GM12864 (cell line): ENCODE measurements at places on chromosomes 7 and 10.

GRCh38 chr7:21920936-21921335 is 24.8 kb downstream of the CDCA7L start:
- no peak for DNase-seq

DNA sequence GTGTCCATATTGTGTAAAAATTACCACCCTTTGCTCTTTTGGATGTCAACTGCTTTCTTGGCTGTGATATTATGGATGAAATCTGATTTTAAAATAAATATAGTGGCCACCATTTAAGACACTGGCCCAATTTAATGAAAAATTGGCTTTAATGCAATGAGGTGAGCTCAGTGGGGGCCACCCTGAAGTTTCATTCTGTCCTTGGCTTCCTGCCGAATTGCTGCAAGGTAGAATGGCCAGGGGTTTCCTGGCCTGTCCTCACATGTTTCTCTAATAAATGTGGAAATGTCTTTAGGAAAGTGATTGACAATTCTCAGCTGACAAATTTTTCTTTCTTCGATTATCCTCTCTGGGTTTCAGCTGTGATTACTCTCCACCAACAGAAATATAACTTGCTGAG is 36.0 kb downstream of the DYNC1I1 start:
- no peak for DNase-seq

DNA sequence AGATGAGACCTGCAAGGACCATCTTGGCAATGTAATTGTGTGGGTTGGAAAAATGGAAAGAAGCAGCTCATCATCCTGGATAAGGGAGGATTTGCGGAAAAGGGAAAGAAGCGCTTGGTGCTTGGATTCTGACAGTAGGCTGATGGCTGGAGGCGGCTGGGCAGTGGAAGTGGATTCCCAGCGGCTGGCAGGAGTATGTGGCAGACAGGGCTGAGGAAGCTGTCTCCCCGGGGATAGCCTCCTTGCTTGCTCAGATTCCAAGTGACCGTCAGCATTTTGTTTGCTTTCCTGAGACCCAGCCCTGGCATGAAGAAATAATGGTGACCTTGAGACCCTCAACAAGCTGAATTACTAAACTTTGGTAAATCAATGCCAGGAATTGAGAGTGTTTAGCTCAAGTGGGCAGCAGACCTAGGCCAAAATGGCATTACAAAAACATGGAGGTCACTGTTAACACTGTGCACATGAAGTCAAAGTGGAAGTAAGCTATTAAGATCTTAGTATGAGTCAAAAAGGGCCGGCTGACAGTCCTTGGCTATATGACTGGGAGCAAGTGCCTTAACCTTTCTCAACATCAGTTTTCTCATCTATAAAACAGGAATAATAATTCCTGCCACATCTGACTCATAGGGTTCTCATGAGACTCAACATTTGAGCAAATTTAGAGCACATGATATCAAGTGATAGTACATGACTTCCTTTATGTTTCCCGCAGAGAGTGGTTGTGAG is 21.3 kb downstream of the SLC25A28 start:
- DNase-seq = no peak

- DNase-seq = no peak
These were observed 19.3 kb upstream of the ADAMTS14 start for GRCh38 chr10:70652761-70653657.

- no peak for DNase-seq
These were observed 537.9 kb downstream of the PLXDC2 start for GRCh38 chr10:20354166-20354565.

GRCh38 chr10:7895699-7896090 is 77.4 kb downstream of the TAF3 start:
- no peak for DNase-seq

GRCh38 chr10:93417921-93418320 is 64.2 kb downstream of the MYOF start:
- no peak for DNase-seq

GRCh38 chr10:97131666-97132065 is 54.1 kb downstream of the SLIT1 start:
- DNase-seq = no peak

GRCh38 chr10:92187101-92187500 is 103.8 kb downstream of the CPEB3 start:
- no peak for DNase-seq

DNA sequence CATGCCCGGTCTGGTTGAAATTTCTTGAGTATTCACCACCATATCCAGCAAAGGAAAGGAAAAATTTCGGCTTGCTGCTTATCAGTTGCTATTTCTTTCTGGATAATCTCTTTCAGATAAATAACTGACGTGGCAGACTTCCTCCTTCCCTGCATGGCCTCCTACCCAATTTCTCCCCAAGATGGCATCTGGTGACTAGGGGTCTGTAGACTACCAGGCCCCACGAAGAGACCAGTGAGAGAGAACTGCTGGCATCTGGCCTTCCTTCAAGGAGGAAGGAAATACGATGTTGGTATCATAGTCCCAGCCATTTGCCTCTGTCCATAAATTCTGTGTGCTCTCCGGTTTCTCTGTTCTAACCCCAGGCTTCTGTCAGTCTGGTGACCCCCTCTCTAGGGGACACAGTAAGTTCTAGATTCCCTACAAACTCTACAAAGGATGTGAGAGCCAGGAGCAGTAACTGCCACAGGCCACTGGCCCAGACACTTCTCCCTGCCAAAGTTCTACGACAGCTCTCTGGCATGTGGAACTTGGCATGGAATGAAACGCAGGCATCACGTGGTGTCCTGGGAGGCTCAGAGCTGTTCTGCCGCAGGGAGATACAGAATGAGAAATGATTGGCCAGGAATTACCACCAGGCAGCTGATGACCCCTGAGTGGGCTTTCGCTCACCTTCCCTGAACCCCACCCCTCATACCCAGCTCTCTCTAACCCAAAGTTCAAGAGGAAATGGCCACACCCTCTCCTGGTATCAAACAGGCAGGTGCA is 30.0 kb upstream of the MSRB2 start:
- no peak for DNase-seq

- DNase-seq = no peak
These were observed 30.6 kb upstream of the HNRNPH3 start for GRCh38 chr10:68301301-68301700.

DNA sequence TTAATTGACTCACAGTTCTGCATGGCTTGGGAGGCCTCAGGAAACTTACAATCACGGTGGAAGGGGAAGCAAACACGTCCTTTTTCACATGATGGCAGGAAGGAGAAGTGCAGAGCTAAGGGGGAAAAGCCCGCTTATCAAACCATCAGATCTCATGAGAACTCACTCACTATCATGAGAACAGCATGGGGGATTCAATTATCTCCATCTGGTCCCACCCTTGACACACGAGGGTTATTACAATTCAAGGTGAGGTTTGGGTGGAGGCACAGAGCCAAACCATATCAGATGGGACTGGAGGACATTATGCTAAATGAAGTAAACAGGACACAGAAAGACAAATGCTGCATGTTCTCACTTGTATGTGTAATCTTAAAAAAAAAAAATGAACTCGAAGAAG is 141.4 kb upstream of the HABP2 start:
- no peak for DNase-seq

DNA sequence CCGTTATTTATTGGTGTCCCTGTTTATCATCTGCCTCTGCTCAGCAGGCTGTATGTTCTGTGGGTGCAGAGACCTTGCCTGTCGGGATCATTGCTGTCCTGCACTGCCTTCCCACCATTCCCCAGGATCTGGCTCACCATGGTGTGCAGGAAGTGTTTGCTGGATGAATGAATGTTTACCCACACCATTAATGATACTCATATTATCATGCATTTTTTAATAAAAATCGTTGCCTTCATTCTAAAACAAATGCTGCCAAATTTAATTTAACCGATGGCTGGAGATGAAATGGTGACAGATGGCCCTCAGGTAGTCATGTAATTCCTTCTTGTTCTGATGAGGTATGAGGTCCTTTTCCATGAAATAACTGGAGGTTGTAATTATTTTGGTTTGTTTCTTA is 22.5 kb downstream of the PLPP4 start:
- no peak for DNase-seq

- no peak for DNase-seq
These were observed at the start of gene PHKG1 for GRCh38 chr7:56092789-56093531. Gene PHKG1, minus strand, starts transcription at chr7:56092952. Its CDS starts 4,011 bp downstream, at chr7:56088941.

GRCh38 chr10:47412869-47413268 is 28.8 kb upstream of the ZNF488 start:
- DNase-seq = no peak

- no peak for DNase-seq
These were observed 94.8 kb downstream of the POLL start for GRCh38 chr10:101493249-101493648.

- no peak for DNase-seq
These were observed 141.2 kb upstream of the ZNF716 start for GRCh38 chr7:57308631-57309408.

GRCh38 chr10:33381451-33382215 is 47.2 kb upstream of the NRP1 start:
- DNase-seq = no peak

DNA sequence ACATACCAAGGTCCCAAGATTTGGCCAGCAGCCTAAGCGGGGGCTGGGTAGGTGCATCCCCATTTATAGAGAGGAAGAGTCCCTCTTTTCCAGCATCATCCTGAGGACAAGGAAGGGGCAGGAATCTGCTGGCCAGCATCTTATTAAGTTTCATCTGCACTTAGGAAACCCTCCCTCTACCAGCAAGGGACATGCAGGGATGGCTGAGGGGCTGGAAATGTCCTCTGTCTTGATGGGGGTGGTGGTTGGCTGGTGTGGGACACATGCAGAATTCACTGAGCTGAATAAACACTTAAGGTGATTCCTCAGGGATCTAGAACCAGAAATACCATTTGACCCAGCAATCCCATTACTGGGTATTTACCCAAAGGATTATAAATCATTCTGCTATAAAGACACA is 42.1 kb downstream of the NOD1 start:
- no peak for DNase-seq

DNA sequence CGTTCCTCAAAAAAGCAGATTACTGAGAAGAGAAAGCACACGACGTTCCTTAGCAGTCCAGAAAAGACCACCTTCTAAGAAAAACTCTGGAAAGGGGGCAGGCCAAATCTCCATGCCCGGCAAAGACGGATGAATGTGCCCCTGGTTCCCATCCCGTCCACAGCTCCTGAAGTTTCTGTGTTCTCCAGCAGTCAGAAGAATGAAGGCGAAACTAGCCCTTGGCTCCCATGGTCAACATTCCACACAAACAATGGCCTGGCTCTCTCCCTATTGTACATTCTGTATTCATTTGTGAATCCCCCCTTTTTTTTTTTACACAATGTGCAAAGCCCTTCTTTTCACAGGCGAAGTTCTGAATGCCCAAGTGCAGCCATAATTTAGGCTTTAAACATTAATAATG is 5.3 kb downstream of the CTBP2 start:
- DNase-seq = no peak

GRCh38 chr10:97718659-97719142 is 5.2 kb downstream of the MARVELD1 start:
- DNase-seq = no peak

- no peak for DNase-seq
These were observed 151.5 kb upstream of the EEPD1 start for GRCh38 chr7:36001546-36001945.

DNA sequence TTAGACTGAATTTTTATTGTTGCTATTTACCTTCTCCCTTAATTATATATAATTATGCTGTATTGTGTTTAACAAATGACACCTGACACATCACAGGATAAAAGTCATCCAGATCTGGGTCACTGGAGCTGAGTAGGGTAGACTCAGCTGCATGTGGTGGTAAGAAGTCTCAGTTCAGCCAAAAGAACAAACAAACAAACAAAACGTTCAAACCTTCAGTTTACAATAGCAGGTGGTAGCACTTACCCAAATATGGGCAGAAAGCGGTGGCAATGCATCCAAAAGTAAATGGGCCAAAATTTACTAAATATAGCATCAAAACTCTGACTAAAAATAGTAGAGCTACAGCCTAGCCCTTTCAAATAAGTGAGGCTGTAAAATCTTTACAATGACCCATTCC is 42.2 kb downstream of the ZWINT start:
- no peak for DNase-seq

- no peak for DNase-seq
These were observed 77.6 kb upstream of the SHH start for GRCh38 chr7:155889636-155890511.

GRCh38 chr7:128037081-128037480 is 5.8 kb upstream of the LRRC4 start:
- DNase-seq = no peak
